ENCODE measurements at places on chromosomes 13 and 19. TPM values are rescaled to one million over a fixed set of nuclear protein-coding genes. Genes with fewer than 3 reads are reported as not detected.

DNA sequence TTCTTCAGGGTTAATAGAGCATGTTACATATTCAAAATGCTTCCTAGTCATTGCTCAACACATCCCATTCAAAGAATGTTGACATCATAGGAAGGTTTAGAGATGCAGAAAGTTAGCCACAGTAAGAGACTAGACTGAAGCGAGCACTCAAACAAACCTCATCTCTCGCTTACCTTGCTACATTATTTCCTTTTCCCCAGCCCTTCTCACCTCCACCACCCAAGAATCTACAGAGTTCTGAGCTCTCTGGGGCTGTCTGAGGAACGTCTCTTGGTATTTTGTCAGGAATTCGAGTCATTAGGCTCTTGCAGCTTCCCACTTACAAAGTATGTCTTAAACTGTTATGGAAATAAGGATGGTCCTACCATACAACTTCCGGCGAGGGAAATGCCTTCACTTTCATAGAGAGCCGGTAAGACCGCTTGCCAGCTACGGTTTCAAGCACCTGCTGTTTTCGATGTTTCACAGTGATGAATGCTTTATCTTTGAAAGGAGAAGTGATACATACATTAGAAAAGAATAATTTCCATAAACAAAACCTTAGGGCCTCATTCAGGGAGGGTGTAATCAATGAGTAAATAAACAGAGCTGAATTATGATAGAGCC, 65.1 kb downstream of the FLT1 start:
- DNase-seq: no peak

GRCh38 chr19:11478167-11479089, 2.4 kb downstream of the ELAVL3 start:
- no peak for DNase-seq

DNA sequence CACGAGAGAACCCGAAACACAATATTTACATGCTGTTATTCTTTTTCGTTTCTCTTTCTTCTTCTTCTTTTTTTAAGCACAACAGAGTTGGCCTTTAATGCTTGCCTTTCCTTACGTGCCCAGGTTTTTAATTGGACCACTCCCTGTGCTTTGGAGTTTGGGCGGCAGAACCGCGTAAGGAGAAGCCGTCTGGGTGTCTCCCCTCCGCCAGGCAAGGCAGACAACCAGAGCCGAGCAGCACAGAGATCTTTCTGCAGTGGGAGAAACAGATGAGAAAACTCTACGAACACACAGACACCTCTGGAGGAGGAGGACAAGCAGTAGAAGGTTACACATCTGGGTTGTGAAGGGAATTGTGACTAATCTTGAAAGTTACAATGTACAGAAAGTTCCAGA, 150.0 kb upstream of the UBL3 start:
- no peak for DNase-seq

TMEM238 gene
- total RNA-seq: 0.15 TPM

FXYD1 gene
- total RNA-seq: 0.46 TPM

Measured in neural progenitor cell (in vitro differentiated cells).